ENCODE measurements at places on chromosomes 6 and 20. TPM values are rescaled to one million over a fixed set of nuclear protein-coding genes. Genes with fewer than 3 reads are reported as not detected.

The PACRG gene
- total RNA-seq, result 1.6 TPM

DNA sequence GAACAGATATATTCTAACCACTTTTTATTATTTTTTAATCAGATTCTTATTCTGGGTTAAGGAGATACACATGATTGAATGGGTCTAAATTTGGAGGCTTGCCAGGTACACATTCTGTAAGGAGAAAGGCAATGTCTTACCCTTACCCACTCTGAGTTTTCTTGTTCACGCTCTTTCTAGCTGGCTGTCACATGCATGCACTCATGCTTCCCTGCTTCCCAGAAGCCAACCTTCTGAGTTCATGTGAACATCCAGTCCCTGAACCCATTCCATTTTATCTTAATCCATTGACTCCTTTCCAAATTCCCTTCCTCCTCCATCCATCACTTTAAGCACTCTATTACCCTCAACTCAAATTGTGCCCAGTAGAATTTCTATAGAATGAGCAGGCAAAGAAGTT is 17.5 kb upstream of the MOCS1 start:
- no peak for DNase-seq
- H3K4me1 ChIP-seq, result peaks cover 22% of the 10 kb centered on the region
- no peak overlapping the region for H3K4me3 ChIP-seq
- H3K27me3 ChIP-seq, result no peaks in the 10 kb centered on the region

The LGSN gene
- total RNA-seq, result not detected

- H3K36me3 ChIP-seq, result no peaks in the 10 kb centered on the region
- no peak overlapping the region for H3K27ac ChIP-seq
- DNase-seq, result no peak
- no peaks in the 10 kb centered on the region for H3K4me1 ChIP-seq
- H3K4me3 ChIP-seq, result no peak overlapping the region
- no peaks in the 10 kb centered on the region for H3K27me3 ChIP-seq
Measured at GRCh38 chr6:52482903-52483670, 62.9 kb downstream of the EFHC1 start.

DNA sequence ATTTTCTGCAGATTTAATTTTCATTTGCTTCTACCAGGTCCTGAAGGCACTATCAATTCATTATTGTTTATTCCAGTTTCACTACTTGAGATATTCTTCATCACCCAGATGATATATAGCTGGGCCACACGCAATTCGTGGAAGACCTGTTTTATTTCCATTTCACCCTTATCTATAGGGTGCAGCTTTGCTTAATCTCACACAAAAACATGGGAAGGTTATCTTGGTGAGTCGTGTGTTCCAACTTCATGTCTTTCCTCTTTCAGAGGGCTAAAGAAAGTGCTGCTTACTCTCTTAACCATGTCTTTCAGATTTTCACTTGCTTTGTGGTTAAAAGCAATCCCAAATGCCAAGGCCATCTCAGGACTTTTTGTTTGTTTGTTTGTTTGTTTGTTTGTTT is 194.0 kb downstream of the SOD2 start:
- H3K36me3 ChIP-seq, result no peaks in the 10 kb centered on the region
- DNase-seq, result no peak
- H3K4me1 ChIP-seq, result no peaks in the 10 kb centered on the region
- H3K4me3 ChIP-seq, result no peak overlapping the region
- no peak overlapping the region for H3K27ac ChIP-seq

Measured in gastrocnemius medialis (tissue), 4 donors.